Hematopoietic multipotent progenitor cell treated with erythropoietin and hydrocortisone succinate and interleukin-3 and kit ligand, for 4 days (in vitro differentiated cells): ENCODE measurements at places on chromosomes 1 and 21.

GRCh38 chr1:232893481-232894313, 56.7 kb upstream of the NTPCR start:
- no peak for DNase-seq

DNA sequence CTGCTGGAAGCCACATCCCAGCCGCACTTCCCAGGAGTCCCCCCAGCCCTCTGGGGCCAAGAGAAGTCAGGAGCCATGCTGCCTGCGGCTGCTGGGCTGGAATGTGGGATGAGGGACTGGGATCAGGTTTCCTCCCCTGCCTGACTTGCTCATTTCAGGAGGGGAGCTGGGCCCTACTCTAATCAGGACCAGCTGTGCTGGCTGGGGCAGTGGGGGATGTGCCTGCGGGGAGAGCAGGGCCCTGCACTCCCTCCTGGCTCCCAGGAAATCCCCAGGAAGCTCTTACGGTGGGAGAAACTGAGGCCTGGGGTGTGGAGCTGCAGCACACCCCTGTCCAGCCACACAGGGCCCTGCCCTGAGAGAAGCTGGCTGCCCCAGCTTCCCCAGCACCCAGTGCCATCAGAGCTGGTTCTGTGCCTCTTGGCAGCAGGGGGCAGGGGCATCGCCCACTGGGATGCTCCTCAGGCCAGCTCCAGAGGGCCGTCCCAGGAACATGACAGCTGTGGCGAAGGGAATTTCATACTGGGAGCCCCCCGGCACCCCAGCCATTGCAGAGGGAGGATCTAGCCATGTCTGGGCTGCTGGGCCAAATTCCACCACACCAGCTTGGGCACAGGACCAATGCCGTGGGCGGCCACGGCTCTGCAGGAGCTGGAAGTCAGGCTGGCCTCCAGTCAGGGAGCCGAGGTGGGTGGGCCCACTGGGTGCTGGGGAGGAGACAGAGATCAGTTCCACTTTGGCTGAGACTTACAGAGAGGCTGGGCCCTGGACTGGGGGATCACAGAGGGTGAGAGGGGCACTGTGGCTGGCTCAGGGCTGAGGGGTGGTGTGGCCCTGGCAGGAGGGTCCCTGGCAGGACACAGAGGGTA, 21.3 kb upstream of the PRSS38 start:
- no peak for DNase-seq

DNA sequence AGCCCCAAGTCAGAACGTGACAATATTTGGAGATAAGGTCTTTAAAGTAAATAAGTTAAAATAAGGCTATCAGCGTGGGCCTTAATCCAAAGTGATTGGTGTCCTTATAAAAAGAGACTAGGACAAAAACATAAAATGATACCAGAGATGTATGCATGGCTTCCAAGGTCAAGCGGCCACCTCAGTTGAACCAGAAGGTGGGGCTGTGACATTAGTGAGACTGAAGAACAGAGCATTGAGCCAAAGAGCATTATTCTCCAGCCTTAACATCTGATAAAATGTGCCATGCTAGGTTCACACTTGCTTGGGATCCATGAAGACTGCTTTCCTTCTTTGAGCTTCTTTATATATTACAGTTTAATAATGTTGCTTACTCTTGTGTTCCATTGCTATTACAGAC, 554.6 kb downstream of the PLA2G4A start:
- DNase-seq: peak; percentile 10

- DNase-seq: no peak
These were observed 54.8 kb downstream of the MYOM3 start for GRCh38 chr1:24057171-24057570.

GRCh38 chr1:3593334-3593733, 18.0 kb downstream of the MEGF6 start:
- DNase-seq: no peak

DNA sequence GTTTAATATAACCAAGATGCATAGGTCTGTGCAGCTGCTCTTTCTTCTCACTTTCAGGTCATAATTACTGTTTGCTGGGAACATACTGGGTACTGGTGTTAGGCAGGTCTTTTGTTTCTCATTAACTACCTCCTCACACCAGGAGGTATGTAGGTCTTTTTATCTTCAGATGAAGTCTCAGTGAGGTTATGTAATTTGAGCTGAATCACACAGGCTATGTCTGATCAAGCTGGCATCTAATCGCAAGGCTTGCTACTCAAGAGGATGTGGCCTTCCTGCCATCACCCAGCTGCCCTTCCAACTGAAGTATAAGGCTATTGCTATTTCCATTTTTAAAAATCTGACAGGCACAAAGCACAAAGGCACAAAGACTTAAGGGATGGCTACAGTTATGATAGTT, 96.4 kb downstream of the RUNX1 start:
- DNase-seq: peak; percentile 73

- no peak for DNase-seq
These were observed 40.4 kb upstream of the LDLRAP1 start for GRCh38 chr1:25502957-25503356.

- peak; percentile 36 for DNase-seq
These were observed 371.7 kb downstream of the PTPRC start for GRCh38 chr1:199010492-199010891.

DNA sequence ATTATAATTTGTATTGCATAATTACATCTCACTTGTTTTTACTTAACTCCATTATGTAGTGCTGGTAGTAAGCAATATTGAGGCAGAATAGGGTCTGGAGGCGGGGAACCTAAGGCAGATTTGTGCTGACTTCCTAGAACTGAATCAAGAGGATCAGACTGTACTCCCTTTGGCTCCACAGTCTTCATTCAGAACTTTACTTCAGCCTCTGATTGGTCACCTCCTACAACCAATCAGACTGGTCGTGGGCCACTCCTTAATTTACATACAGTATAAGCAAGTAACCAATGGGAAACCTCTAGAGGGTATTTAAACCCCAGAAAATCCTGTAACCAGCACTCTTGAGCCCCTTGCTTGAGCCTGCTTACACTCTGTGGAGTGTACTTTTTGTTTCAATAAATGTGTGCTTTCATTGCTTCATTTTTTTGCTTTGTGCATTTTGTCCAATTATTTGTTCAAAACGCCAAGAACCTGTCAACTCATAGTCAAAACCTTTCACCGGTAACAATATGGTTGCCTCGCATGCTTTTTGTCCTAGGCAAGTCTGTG, 31.6 kb downstream of the ZBTB8OS start:
- DNase-seq: peak; percentile 59

DNA sequence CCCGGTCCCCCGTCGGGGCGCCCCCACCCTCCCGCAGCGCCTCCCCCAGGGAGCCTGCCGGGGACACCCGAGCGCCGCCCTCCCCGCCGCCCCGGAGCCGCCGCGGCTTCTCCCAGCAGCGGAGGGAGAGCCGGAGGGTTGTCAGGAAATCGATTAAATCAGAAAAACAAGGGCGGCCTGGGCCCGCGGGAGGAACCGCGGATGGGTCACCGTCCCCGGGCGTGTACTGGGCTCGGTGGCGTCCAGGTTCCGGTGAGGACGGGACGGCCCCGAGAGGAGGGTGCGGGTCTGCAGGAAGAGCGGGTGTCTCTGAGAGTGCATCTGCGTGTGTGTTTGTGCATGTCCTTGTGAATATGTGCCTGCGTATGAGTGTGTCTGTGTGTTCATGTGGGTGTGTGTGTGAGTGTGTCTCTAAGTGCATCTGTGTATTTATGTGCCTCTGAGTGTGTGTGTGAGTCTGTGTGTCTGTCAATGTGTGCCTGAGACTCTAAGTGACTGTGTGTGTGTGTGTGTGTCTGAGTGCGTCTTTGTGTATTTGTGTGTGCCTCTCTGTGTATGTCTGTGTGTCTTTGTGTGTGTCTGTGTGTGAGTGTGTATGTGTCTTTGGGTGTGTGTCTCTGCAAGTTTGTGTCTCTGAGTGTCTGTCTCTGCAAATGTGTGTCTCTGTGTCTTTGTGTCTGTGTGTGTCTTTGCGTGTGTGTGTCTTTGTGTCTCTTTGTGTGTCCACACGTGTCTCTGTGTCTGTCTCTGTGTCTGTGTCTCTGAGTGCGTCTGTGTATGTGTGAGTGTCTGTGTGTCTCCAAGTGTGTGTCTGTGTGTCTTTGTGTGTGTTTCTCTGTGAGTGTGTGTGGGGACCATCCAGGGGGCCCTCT, 1.1 kb downstream of the SPSB1 start:
- peak; percentile 41 for DNase-seq

DNA sequence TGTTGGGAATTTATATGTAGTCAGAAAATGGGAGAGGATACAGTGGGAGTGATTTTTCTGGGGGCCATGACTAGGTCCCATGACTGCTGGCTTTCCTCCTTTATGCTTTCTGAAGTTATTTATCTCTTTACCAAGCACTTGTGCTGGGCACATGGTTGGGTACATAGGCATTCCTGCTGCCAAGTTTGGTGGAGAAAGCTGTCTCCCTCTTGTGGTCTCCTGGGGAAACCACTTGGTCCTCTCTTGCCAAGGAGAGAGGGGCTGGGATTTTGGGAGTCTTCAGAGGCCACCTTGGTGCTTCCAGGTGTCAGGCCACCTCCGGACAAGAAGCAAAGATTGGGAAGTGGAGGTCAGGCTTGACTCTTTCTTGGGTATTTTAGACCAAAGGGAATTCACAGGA, 120.2 kb upstream of the KCNE2 start:
- DNase-seq: peak; percentile 53

- no peak for DNase-seq
These were observed 18.7 kb downstream of the OSBPL9 start for GRCh38 chr1:51635615-51636014.

- DNase-seq: no peak
These were observed 61.0 kb downstream of the MAST2 start for GRCh38 chr1:45864167-45865106.

DNA sequence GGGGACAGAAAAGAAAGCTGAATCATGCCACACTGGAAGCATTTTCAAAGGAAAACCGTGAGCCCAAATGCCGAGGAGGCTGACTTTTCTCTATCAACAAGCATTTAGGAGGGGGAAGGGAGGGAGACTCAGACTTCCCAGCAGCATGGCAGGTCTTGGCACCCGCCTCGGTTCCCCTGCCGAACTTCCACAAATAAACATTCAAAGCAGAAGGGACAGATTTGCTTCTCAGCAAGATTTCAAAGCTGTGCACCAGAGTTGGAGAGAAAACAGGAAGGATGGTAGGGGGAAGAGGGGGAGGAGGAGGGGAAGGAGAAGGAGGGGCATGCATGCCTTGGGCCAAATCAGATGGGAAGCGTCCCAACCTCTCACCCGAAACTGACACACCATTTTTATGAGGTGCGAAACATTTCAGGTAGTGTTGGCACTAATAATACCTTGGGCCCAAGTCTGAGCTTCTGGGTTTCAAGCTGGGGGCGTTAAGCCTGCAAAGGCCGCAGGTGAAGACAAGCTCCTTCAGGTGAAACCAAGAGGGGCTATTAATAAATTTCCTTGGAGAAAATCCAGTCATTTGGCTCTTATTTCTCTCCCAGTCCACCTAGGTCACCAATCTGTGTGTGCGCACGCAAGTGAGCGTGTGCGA, 26.4 kb downstream of the ABCA4 start:
- DNase-seq: peak; percentile 46

DNA sequence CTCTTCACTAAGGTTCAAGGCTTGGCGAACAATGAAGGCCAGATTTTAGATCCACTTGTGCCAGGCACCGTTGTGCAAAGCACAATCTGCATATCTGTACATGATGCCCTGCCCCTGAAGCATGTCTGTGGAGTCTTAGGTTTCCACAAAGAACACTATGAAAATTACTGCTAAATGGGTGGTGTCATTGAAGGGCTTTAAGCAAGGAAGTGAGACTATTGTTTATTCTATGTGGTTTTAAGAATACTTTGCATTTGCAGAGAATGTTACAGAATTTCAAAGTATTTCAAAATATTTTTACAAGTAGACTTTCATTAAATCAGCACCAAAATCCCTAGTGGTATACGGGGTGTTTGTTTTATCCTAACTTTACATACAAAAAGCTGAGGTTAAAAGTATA, 8.8 kb downstream of the TSEN15 start:
- DNase-seq: no peak

DNA sequence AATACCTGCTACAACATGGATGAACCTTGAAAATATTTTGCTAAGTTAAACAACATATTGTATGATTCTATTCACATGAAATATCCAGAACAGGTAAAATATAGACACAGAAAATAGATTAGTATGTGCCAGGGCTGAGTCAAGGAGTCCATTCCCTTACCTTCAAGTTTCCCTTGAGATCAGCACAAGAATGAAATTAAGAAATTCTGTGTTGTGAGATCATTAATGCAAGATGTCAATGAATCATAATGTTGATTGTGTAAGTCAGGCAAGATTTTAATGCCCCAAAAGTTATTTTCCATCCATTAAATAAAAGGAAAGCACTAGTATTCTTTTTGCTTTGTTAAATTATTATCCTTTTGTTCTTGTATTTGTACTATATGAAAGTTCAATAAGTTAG, 139.4 kb downstream of the MRPL39 start:
- DNase-seq: no peak

DNA sequence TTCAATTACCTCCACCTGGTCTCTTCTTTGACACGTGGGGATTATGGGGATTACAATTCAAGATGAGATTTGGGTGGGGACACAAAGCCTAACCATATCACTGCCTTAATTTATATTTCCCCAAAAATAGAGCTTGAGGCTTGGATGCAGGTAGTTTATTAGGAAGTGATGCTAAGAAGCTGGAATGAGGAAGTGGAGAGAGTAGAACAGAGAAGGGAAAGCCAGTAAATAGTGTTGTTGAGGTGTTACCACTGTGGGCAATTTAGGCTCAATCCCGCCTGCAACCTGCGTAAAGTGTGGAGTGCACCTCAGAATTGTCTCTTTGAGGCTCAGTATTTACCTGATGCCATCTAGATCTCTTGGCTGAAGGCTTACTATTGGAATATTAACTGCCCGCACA, 4.9 kb upstream of the DOCK7 start:
- no peak for DNase-seq

DNA sequence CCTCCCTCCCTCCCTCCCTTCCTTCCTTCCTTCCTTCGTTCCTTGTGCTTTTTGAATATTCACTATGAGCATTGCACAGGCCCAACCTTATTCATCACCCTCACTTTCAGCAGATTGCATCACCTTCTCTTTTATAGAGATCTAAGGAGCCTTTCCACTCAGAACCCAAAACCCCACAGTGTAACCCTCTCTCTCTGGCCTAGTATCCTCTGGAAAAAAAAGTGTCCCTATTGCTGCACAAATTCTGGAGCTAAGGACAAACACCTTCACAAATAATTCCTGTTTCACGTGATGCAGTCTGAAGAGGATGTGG, 25.6 kb downstream of the OR10J5 start:
- no peak for DNase-seq
